ENCODE measurements at places on chromosomes 5 and 9.
A peak's percentile ranks its signal among the peaks of the same experiment; 100 is the strongest.

- peaks cover 15% of the 10 kb centered on the region for H3K36me3 ChIP-seq
- no peak overlapping the region for H3K4me3 ChIP-seq
- H3K27ac ChIP-seq = no peak overlapping the region
- no peak for DNase-seq
Observed at GRCh38 chr5:168165977-168166376, 125.5 kb upstream of the WWC1 start.

GRCh38 chr5:124718380-124718789 lies 28.1 kb downstream of the ZNF608 start:
- no peaks in the 10 kb centered on the region for H3K36me3 ChIP-seq
- no peak overlapping the region for H3K27ac ChIP-seq
- DNase-seq = peak; percentile 13
- H3K27me3 ChIP-seq = no peaks in the 10 kb centered on the region

DNA sequence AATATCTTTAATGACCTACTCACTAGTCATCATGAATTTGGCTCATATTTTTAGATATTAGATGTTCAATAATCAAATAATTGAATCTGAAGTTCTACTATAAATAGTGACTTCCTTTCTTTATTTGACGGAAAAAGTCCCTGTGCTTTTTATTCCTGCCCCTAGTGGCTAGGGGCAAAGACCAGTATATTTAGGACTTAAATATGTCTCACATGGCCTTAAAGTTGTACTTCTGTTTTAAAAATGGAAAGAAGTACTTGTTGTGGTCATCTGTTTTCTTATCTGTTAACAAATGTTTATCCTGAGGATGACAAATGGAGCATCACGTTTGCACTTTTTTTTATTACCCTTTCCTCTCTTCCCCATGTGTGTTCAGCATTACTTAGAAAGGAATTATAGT lies 89.2 kb upstream of the GRHPR start:
- no peaks in the 10 kb centered on the region for H3K4me1 ChIP-seq
- H3K4me3 ChIP-seq = no peak overlapping the region
- H3K36me3 ChIP-seq = no peaks in the 10 kb centered on the region
- DNase-seq = peak; percentile 1
- no peaks in the 10 kb centered on the region for H3K27me3 ChIP-seq
- no peak overlapping the region for H3K27ac ChIP-seq

- H3K27me3 ChIP-seq = peaks cover 41% of the 10 kb centered on the region
- H3K4me3 ChIP-seq = no peak overlapping the region
- H3K36me3 ChIP-seq = no peaks in the 10 kb centered on the region
- no peak overlapping the region for H3K27ac ChIP-seq
- no peak for DNase-seq
Observed at GRCh38 chr9:132784286-132784830, 93.7 kb downstream of the AK8 start.

- no peaks in the 10 kb centered on the region for H3K36me3 ChIP-seq
- no peaks in the 10 kb centered on the region for H3K27me3 ChIP-seq
- H3K27ac ChIP-seq = no peak overlapping the region
- H3K4me3 ChIP-seq = no peak overlapping the region
- no peak for DNase-seq
Observed at GRCh38 chr5:178081571-178082243, 31.6 kb upstream of the N4BP3 start.

DNA sequence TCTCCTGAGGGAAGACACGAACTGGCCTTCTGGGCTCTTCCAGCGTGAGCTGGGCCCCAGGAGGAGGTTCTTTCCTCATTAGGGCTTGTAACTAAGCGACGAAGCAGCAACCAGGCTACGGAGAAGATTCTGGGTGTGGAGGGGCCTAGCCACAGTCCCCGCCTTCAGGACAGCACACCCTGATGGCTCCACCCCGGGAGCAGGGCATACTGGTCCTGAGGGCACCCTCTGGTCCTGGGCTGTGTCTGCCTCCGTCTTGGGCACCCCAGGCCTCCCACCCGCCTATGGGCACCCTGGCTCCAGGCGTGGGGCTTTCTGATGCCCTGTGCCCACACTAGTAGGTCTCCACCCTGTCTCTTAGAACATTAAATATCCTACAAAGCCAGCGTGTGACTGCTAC lies 136.4 kb downstream of the OLFM1 start:
- H3K36me3 ChIP-seq = no peaks in the 10 kb centered on the region
- H3K27ac ChIP-seq = no peak overlapping the region
- no peaks in the 10 kb centered on the region for H3K4me1 ChIP-seq
- no peak for DNase-seq
- H3K27me3 ChIP-seq = peaks cover under 1% of the 10 kb centered on the region

DNA sequence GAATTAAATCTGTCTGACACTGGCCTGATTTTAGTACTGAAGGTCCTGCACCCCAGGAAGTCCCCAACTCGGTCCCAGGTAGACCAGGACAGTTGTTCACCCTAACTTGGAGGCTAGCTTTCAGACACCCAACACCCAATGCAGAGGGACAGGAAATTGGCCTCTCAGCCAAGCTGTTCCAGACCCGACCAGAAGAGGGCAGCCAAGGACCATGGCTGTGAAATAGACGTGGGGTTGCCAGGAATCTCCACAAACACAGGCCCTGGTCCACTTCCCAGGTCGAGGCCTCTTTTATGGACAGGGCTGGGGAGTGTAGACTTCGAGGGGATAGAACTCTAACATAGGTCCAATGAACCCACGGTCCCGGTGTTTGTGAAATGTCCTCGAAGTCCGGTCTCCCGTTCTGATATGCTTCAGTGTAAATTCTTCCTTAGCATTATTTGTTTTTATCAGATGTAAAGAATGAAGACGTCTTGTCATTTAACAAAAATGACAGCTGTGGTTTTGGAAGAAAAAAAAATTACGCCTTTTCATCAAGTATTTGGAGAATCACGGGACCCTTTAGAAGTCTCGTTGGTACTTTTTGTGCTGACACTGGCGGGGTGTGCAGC lies 260.3 kb upstream of the ADAMTS16 start:
- no peaks in the 10 kb centered on the region for H3K4me1 ChIP-seq
- H3K27ac ChIP-seq = no peak overlapping the region
- H3K27me3 ChIP-seq = no peaks in the 10 kb centered on the region
- H3K36me3 ChIP-seq = no peaks in the 10 kb centered on the region
- no peak overlapping the region for H3K4me3 ChIP-seq

- H3K4me3 ChIP-seq = no peak overlapping the region
- H3K27ac ChIP-seq = no peak overlapping the region
Observed at GRCh38 chr9:109856785-109857184, 76.8 kb downstream of the PALM2AKAP2 start.

- no peaks in the 10 kb centered on the region for H3K27me3 ChIP-seq
- no peak for DNase-seq
- no peak overlapping the region for H3K27ac ChIP-seq
- H3K36me3 ChIP-seq = no peaks in the 10 kb centered on the region
- no peaks in the 10 kb centered on the region for H3K4me1 ChIP-seq
Observed at GRCh38 chr9:805151-805550, 36.3 kb upstream of the DMRT1 start.

- no peaks in the 10 kb centered on the region for H3K27me3 ChIP-seq
- no peaks in the 10 kb centered on the region for H3K36me3 ChIP-seq
- peak overlapping the region; percentile 99 for H3K4me3 ChIP-seq
- peak overlapping the region; percentile 78 for H3K27ac ChIP-seq
- H3K4me1 ChIP-seq = peaks cover 12% of the 10 kb centered on the region
- peak; percentile 65 for DNase-seq
Observed at GRCh38 chr5:132557478-132558172, 848 bp downstream of the RAD50 start.

- no peaks in the 10 kb centered on the region for H3K4me1 ChIP-seq
- DNase-seq = no peak
- no peak overlapping the region for H3K4me3 ChIP-seq
Observed at GRCh38 chr5:168390491-168390890, 95.8 kb upstream of the RARS1 start.
